ENCODE measurements at places on chromosomes 7 and 10.

DNA sequence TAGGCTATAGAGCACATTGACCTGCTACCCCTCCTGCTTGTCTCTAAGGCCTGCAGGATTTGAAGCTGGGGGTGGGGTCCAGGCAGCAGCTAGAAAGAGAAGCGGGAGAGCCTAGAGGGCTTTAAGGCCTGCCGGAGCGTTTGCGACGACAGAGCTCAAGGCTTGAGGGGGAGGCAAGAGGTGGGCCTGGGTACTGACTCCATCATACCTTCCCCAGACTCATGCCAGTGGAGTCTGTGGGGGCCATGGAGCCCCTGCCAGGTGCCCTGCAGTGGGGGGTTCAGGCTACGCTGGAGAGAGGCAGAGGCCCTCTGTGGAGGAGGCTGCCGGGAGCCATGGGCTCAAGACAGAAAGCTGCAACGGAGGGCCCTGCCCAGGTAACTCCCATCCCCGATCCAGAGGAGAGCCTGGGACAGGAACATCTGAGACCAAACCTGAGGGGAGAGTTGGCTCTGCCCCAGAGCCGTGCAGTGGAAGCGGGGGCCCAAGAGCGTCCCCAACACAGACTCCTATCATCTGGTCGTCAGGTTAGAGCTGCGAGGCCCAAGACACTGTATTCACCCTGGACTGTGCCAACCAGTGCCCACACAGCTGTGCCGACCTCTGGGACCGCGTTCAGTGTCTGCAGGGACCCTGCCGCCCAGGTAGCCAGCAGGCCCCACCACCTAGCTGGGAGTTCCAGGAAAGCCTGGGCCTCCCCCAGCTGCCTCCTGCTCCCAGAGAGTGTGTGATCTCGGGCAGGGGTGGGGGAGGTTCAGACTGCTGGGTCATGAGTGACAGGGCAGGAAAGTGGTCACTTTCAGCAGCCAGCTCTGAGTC lies 13.2 kb upstream of the ZNF862 start:
- no peak for DNase-seq

DNA sequence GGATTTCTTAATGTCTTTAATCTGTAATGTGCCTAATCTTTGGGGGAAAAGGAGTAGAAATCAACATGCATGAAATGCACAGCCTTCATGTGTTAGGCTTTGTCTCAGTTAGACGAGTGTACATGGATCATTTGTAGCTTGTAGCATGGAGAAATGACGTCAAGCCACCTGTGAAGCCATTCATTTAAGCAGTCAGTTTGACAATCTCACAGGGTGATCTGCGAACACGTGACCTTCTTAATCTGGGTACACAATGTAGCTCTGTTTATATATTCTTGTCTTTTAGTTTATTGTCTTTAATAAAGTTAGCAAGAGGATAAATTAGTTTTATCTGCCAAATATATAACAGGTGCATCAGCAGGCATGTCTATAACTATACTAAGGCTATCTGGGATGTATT lies 351.9 kb upstream of the LRGUK start:
- DNase-seq: no peak

DNA sequence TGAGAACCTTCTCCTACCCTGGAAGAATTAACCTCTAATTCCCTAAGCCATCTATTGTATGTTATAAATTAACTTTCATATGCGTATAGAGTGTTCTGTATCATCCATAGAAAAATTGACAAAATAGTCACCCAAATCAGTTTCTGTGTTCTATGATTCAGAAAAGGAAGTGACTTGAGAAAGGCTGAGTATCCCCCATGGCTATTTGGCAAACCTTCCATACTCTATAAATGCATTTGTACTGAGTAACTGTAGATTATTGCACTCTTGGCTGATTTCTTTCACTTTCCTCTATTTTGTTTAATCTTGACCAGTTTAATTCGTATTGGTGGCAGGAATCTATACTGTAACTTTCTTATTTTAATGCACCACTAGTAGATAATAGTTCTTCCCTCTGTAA lies 182.2 kb downstream of the HTR7 start:
- DNase-seq: no peak

GRCh38 chr7:143411976-143412708 lies 3.5 kb upstream of the EPHA1 start:
- DNase-seq: no peak

DNA sequence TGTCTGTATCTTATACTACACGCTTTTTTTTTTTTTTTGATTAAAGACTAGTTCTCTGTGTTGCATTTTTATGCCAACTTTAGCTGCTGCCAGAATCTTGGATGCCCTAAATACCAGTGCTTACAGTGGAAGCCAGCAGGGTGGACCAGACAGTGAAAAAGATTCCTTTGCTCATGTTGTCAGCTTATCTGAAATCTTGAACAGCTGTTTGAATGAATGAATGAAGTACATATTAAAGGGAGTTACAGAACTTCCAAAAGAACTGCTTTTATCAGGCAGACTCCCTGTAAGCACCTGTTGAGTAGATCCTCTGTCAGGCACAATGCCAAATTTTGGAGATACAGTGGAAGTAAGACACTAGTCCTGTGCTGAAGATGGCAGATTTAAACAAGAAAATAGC lies 184.9 kb downstream of the PPP1R9A start:
- no peak for DNase-seq

DNA sequence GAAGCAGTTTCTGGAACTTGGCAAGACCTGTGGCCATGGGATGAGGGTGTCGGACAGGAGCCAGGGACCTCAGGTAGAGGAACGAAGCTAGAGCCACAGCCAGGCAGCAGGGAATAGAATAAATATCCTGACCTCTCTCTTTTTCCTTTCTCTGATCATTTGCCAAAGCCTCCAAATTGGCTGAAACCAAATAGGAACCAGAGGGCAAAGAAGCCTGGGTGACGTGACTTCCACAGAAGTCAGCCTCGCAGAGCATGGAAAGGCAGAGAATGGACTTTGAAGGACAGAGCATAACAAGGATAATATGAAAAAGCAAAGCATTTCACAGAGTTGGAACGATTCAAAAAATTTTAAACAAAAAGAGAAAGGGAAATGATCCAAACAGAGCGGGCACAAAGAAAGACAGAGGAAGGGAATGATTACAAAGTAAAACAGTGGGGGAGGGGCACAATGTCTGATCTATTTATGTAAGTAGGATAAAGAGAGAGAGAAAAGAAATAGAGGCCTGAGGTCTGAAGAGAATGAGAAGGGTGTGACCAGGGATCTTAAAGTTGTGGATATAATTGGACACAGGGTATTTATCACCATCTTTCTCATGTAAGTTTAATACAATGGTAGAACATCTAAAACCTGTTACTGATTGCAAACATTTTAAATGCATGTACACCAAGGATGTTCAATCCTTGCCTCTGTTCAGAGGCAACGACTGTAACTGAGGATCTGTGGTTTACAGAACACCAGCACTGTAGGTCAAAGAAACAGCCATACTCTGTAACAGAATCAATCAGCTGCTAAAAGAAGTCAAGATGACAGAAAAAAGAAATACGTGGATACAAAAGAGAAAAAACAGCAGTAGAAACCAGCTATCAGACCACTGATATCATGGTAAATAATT lies 4.5 kb upstream of the ZEB1 start:
- DNase-seq: no peak

DNA sequence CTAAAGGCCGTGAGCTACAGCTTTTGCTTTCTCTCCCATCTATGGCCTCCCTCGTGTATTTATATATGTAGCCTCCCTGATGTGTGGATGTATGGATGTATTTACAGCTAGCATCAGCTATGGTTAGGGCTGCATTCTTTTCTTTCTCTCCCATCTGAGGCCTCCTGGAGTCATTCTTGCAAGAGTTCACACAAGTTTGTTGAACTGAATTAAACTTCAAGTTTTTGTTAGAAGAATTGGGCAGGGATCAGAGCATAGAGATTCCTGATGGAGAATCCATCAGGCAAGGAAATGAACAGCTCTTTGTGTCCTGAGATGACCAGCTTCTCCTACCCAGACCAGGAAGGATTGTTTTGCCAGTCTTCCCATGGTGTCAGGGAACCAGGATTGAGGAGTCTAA lies 60.3 kb downstream of the AHCYL2 start:
- DNase-seq: no peak

- no peak for DNase-seq
These were observed 379.8 kb downstream of the BBS9 start for GRCh38 chr7:33509206-33509605.

DNA sequence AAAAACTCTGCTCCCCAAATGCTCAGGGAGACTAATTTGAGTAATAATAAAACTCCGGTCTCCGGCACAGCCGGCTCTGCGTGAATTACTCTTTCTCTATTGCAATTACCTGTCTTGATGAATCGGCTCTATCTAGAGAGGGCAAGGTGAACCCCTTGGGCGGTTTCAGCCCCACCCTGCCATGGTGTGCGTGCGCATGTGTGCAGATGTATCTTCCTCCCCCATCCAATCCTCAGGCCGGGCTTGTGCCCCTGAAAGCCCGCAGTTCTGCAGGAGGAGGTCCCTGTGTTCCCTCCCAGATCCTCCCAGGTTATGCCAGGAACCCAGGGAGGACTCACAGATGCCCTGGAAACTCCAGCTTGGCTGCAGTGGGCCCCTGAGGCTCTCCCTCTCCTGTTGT lies 48.3 kb upstream of the MYL10 start:
- DNase-seq: no peak

DNA sequence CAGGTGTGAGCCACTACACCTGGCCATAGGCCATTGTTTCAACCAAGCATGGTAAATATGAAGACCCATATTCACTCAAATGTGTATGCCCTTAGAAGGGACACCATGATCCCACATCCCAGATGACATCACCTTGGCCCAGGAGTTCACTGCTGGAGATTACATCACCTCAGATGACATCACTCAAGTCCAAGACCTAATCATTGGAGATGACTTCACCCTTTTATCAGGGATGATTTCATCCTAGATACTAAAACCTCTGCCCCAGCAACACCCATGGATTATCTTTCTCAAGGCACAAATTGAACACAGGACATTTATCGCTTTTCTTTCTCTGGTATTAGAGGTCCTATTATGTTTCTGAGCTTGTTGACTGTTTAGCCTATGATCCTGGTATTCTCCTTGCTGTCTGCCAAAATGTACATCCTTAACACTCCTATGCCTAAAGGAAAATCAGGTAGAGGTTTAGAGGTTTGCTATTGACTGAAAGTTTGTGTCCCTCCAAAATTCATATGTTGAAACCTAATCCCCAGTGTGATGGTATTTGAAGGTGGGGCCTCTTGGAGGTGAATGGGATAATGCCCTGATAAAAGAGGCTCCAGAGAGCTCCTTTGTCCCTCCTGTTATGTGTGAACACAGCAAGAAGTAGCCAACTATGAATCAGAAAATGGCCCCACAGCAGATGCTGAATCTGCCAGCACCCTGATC lies 9.8 kb upstream of the CYP2C18 start:
- DNase-seq: no peak

Data from activated CD4-positive, CD25-positive, alpha-beta regulatory T cell treated with anti-CD3 and anti-CD28 coated beads, Interleukin-2, amount 50 U/mL, for 16 hours (primary cell).